ENCODE measurements at places on chromosomes 4 and X.

GRCh38 chrX:23664496-23664895, 2.8 kb upstream of the PRDX4 start:
- DNase-seq: no peak

- peak; percentile 34 for DNase-seq
Measured at GRCh38 chr4:6469898-6470501, 2.4 kb downstream of the PPP2R2C start.

GRCh38 chrX:132631579-132632232, 142.9 kb upstream of the MBNL3 start:
- DNase-seq: no peak

DNA sequence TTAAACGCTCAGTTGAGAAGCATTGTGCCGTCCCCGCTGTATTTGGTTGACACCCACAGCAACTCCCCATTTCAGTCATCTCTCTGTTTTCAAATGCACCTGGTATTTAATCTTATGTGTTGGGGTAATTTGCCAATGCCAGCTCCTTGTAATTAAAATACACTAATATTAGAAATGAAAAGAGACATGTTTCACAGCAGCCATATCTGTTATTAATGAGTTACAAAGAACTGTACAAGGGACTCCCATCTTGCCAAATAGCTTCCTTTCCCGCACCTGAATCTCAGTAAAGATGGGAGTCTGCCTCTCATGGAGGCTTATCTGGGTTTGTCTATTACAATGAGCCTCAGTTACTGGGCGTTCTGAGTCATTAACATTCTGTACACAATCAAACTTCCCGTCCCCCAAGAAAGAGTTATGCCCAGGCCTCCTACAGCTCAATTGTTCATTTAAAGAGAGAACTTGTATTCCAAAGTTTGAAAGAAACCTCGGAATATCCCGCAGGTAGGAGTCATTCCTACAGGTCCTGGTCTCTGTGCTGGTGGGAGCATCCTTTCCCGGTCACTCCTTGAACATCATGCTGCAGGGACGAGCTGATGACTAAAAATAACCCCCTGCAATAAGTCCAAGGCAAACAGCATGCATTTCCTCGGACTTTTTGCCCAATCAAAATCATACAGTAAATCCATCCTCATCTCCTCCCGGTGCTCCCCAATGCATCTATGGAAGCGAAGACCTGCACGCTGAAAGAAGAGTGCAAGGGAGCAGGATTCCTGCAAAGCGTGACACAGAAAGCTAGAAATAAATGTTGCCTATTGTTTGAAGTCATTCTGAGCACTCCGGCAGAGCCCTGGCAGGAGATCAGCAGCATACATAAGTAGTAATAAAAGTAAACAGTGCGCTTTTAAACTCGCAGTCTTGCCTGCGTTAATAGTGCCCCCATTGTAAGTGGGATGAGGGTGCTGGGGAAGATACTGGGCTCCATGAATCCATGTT, 926 bp downstream of the NDP start:
- DNase-seq: no peak

DNA sequence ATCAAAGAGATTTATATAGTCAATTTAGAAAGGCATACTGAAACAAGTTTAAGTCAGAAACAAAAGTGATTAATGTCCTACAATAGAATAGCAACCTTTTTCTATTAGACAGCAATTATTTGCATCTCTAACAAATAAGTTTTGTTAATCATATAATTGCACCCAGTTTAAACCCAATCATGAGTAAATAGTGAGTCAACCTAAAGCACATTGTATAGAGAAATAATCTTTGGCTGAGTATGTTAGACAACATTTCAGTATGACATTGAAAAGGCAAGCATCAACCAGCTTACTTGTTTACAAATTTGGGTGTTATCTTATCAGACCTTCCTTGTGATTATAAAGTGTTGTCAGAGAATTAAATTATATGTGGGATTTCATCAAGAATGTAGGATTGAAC, 209.5 kb downstream of the IL15 start:
- no peak for DNase-seq

GRCh38 chr4:102580463-102580842, 79.3 kb downstream of the NFKB1 start:
- no peak for DNase-seq

Measured in ascending aorta (tissue), 2 donors.